ENCODE measurements at places on chromosomes 11 and 22.

- no peak for DNase-seq
Measured at GRCh38 chr11:57399221-57399620, 8.8 kb upstream of the PRG2 start.

GRCh38 chr11:3192511-3193372 lies 25.9 kb downstream of the MRGPRG start:
- no peak for DNase-seq

DNA sequence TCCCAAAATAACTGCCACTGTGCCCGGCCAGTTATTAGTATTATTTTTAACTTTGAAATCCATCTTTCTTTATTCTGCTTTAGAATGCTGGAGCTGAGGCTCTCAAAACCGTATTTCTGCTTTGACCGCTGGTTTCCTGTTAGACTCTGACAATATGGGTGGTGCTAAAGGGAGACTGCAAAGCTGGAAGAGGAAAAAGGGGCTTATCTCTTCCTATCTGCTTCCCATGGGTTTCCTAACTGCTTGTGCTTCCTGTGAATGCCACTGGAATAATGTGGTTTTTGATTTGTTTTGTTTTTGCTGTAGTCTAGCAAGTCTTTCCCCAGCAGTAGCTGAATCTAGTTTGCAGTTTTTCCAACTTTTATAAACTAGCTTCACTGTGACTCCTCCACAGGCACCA lies 43.6 kb downstream of the XRRA1 start:
- DNase-seq = no peak

- no peak for DNase-seq
Measured at GRCh38 chr11:134583397-134583990, 171.5 kb upstream of the B3GAT1 start.

- no peak for DNase-seq
Measured at GRCh38 chr22:38657045-38657909, 839 bp downstream of the CBY1 start.

GRCh38 chr11:65654375-65655349 lies 8.1 kb downstream of the RELA start:
- no peak for DNase-seq

- no peak for DNase-seq
Measured at GRCh38 chr11:65357856-65358356, 3.4 kb downstream of the TIGD3 start.

DNA sequence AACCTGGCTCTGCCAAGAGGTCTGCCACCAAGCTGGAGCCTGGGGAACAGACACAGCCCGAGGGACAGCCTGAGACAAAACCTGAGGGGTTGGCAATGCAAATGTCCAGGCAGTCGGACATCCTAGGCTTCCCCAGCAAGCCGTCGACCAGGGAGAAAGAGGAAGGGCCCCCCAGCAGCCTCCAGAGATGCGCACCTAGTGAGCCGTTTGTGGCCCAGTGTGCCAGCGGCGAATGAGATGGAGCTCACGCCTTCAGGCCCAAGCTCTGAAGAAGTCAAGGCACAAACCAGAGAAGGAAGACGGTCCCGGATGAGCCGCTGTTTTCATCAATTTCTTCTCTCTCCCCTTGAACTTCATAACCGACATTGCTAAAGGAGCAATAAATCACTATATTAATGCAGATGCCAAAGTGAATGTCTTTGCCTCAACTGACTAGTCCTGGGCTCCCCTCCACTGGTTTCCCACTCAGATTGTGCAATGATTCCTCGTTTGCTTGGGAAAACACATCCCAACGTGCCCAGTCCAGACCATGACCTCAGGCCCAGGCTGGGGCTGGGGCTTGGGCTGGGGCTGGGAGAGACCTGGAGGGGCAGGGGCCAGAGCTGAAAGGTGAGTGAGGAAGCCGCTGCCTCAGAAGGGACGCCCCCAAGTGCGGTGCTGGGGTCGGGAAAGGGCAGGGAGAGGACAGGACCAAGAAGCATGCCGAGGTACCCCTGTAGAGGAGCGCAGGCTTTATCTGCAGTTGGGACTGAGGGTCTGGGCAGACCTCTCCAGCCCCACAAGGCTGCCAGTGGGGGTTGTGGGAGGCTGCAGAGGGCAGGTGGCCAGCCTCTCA lies 3.5 kb upstream of the DGCR2 start:
- no peak for DNase-seq

GRCh38 chr11:102332611-102332994 lies 14.4 kb upstream of the BIRC2 start:
- DNase-seq = no peak

- DNase-seq = no peak
Measured at GRCh38 chr22:22194931-22195264, 49.7 kb upstream of the VPREB1 start.

GRCh38 chr11:35305670-35306382 lies 113.5 kb downstream of the SLC1A2 start:
- DNase-seq = peak; percentile 33

DNA sequence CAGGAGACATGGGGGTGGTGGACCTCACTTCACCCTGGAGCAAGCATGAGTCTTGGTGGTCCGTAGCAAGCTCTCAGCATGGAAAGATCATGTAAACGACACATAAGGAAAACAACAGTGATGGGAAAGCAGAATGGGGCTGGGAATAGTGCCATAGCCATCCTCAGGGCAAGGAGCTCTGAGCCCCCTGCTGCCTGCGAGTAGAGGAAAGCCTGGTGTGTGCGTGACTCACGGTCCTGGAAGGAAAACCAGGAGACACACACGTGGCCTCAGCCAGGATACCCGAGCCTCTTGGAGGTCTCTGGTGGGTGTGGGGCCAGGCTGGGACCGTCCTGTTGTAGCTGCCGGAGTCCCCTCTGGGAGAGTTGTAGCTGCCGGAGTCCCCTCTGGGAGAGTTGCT lies 12.4 kb downstream of the SHANK3 start:
- no peak for DNase-seq

DNA sequence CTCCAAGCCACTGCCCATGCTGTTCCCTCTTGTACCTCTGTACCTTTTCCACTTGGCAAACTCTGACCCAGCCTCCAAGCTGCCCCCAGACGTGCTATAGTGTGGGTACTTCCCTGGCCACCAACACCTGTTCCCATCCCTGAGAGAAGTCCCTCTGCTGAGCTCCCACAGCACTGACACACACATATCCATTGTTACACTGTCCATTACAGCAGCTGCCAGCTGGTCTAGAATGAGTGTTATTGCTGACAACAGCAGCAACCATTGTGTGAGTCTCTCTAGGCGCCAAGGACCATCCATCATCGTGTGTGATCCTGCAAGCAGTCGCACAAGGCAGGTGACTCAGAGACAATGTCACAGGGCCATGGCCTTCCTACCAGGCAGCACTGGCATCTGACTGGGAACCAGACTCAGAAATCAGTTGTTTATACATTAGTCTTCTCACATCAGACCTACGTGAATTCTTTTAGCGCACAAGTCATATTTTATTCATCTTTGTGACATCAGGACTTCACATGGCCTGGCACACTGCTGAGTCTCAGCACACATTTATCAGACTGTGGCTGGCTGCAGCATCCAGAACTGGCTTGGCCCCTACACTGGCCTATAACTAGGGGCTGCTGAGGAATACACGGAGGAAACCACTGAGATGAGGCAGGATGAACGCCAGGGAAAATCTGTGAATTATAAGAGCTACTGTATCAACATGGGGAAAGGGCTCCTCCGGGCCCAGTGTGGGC lies 56.4 kb downstream of the SGSM3 start:
- no peak for DNase-seq

GRCh38 chr11:76666408-76666807 lies 4.1 kb downstream of the LRRC32 start:
- DNase-seq = no peak

Measured in neuronal stem cell (in vitro differentiated cells).